Body of pancreas (tissue), 4 donors: ENCODE measurements at places on chromosomes 2 and 18.
A peak's percentile ranks its signal among the peaks of the same experiment; 100 is the strongest.

- no peak for DNase-seq
These were observed 358.9 kb downstream of the TNS1 start for GRCh38 chr2:217643789-217644301.

DNA sequence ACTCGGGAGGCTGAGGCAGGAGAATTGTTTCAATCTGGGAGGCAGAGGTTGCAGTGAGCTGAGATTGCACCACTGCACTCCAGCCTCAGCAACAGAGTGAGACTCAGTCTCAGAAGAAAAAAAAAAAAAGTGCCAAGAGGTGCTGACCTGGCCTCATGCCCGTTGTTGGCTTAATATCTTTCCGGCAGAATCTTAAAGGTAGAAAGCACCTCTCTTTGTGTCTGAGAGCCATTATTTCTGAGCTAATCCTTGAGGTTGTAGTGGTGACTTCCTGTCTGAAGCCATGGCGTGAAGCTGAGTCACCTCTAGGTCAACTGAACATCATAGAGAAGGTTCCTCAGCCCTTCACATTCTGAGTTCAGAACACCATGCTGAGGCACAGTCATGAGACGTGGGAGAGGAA lies 60.4 kb downstream of the WDSUB1 start:
- no peak for DNase-seq

- DNase-seq: no peak
These were observed 6.4 kb downstream of the HDAC4 start for GRCh38 chr2:239394346-239394945.

DNA sequence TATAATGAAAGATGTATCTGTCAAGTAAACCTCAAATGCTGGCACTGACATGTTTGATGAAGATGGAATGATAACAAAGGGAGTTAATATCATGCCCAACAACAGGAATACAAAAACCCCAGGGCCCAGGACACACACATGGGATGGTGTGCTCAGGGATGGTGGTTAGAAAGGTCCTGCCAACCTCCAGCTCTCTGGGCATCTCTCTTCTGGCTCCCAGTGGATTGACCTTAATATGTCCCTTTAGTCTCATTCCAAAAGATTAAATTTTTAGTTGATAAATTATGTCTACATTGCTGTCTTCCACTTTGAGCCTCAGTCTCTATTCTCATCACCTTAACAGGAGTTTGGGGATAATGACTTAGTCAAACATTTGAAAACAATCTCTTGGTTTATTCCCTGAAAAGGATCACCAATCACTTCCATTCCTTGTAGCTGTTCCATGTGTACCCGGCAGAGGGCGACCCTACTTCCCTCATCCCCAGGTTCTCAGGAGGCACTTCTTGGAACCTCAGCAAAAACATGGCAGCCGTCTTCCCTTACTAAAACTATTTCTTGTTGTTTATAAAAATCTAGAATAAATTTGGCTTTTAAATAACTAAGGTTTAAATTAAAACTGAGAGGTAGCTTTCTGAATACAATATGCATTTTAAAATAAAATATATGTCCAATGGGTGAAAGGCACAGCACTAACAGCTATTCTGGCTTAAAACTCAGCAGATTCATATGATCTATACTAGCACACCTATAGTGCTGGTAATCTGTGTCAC lies 29.6 kb downstream of the MCEE start:
- peak; percentile 69 for DNase-seq

GRCh38 chr18:38709122-38709521 lies 1143.5 kb upstream of the CELF4 start:
- DNase-seq: no peak

- DNase-seq: no peak
These were observed 72.6 kb downstream of the EPAS1 start for GRCh38 chr2:46369783-46370182.

GRCh38 chr2:235909358-235909757 lies 258.8 kb downstream of the GBX2 start:
- no peak for DNase-seq

DNA sequence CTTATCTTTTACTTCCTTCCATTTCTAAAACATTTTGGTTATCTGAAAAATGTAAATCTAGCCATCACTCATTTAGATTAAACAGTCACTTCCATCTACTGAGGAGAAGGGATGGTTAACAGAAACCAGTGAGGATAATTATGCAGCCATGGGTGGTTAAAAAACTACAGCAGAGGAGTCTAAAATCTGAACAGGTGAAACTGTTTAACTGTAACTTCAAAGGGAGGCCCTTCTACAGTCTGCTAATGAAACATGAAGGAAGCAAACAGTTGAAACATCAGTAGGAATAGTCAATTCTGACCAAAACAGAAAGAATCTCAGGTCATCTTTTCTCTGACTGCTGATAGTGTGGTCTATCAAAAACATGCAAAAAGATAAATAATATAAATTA lies 71.0 kb downstream of the DTNB start:
- DNase-seq: no peak

DNA sequence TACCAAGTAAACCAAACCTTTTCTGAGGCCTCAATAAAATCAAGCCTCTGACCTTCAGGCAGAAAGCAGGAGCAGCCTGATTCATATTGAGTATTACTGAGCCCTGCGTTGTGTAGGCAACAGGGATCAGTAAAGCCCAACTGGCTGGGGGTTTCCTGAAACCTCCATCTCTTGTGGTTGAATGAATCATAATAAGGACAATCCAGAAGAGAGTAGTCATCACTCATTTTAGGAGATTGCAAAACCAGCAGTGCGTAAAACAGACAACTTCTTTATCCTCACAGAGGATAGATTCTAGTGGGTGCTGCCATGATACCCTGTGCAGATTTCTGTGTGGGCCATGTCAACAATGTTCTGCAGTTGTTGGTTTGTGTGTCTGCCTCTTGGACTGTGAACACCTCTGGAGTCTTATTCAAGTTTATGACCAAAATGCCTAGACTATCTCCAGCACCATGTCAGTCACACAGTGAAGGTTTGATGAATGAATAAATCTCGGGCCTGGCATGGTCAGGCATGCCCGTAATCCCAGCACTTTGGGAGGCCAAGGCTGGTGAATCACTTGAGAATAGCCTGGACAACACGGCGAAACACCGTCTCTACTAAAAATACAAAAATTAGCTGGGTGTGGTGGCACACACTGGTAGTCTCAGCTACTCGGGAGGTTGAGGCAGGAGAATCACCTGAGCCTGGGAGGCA lies 51.8 kb upstream of the RAB27B start:
- no peak for DNase-seq

DNA sequence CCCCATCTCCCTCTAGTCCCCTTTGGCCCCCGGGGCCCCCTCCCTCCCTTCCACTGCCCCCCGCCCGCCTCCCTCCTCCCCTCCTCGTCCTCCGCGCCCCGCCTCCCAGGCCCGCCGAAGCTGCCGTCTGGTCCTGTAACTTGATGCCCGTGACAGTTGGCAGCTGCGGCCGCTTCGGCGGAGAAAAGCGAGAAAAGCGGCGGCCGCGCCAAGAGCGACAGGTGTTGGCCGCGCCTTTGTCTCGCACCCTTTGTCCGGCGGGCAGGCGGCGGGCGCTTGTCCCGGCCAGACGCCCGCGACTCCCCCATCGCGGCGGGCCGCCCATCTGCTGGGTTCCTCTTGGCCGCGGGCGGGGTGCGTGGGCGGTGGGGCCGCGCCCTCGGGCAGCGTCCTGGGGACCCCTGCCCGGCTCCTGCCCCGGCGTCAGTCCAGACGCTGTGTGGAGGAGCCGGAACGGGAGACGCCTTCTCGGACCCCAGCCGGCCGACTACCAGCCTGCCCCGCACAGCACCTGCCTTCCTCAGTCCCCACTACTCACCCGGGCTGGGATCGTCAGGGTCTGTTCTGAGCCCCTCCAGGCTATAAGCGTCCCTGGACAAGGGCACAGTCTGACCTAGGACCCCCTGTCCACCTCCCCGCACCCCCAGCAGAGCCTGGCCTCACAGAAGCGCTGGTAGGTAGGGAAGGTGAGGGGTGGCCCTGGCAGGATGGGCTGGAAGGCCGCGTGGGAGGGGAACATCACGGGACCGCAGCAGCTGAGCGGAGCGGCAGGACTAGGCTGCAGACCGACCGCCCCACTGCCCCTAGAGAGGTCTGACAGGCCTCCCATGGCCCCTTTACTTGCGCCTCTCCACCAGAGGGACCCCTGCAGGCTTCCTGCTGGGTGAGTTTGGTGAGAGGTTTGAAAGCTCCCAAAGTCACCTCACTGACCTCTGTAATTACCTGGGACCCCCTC lies 1.2 kb upstream of the HES6 start:
- peak; percentile 95 for DNase-seq

DNA sequence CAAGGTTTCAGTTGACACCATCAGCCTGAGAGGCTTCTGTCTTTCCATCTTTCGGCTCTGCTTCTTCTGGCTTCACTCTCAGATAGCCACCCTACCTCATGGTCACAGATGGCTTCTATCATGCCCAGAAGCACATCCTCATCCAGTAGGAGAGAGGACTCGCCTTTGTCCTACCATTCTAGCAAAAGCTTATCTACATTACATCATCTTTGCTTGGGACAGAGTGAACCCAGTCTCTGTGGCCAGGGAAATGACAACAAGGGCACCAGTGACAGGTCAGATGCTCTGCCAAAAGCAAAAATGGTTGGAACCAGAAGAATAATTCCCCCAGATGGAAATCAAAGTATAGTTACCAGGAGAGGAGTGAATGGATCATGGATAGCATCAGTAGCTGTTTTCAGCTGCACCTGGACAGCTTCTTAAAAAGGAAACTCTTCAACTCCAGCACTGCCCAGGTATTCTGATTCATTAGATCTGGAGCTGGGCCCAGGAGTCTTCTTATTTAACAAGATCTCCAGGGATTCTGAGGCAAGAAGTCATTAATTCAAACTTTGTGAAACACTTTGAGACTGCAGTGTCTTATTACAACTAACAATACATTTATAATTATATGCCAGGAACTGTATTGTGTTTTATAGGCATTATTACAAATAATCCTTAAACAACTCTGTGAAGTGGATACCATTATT lies 257.7 kb upstream of the UBE2E3 start:
- DNase-seq: no peak

DNA sequence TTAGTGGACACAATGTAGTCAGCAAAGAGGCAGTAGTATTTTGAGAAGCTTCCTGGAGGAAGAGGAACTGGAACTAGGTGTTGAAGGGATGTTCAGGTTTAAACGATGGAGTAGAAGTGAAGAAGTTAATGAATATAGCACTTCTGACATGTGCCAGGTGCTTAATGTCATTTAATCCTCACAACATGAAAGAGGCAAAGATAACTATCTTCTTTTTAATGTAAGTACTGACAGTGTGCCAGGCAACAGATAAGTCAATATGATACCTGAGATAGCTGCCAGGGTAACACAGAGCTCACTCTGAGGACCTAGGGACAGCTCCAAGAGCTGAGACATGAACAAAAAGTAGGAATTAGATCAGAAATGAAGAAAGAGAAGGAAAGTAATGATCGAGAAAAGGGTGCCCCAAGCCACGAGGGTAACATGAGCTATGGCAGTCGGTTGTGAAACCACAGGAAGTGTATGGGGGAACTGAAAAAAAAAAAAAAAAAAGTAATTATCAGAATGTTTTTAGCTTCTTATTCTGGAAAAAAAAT lies 140.7 kb downstream of the RNF144A start:
- no peak for DNase-seq

DNA sequence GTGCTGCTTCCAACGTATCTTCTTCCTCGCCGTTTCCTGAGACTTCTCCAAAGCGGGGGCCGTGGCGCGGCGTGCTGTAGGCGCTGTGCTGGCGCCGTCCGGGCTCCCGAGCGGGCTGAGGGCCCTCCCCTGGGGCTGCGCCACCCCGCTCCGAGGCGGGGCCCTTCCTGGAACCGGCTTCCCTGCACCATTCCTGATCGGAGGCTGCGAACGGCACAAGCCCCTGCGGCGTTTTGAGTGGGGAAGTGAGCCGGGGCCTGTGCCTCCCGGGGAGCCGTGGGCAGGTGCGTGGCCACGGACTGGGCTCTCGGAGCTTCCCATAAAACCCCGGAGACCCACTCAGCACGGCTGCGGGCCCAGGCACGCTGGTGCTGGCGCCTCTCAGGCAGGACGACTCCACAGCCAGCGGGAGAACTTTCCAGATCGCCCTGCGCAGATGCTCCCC lies 74.7 kb downstream of the PSMG2 start:
- no peak for DNase-seq

DNA sequence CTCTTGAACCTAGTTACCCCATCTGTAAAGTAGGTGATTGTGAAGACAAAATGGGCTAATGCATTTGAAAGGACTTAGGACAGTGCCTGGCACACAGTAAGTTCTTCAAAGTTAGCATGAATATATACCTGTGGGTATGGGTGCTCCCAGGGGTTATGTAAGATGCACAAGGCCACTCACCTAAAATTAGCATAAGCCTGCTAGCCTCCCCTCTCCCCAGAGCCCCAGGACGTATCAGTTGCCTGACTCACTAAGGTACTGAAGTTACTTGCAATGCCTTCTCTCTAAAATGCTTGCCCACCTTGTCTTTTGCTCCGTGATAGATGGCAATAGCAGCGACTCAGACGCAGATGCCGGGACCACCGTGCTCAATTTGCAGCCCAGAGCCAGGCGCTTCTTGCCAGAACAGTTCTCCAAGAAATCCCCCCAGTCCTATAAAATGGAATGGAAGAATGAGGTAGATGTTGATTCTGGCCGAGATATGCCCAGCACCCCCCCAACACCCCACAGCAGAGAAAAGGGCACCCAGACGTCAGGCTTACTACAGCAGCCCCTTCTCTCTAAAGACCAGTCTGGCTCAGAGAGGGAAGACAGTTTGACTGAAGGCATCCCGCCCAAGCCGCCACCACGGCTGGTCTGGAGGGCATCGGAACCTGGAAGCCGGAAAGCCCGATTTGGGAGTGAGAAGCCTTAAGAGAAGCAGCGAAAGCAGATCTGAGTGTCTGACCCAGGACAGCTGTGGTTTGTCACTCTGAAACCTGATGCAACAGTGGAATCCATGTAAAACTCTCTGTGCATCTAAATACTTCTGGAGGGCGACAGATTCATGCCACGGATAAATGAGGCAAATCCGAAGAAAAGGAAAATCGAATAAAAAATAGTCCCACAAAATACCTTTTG lies 53.8 kb upstream of the TMEM182 start:
- no peak for DNase-seq

DNA sequence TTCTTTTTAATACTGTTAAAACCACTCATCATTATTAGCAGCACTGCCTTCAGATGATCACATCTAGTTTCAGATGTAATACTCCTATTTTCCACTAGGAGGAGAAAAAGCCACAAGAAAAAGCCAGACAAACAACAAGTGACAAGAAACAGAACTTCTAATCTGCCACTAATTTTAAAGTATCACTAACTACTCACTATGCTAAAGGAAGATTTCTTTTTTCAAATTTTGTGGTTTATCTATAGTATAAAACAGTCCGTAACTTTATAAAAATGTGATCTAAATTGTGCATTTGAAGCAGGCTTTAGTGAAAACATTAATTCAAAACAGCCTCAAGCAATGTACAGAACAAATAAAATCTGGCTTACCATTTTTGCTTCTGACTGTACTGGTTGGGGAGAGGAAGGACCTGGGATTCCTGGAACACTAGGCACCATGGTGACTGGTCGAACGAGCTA lies 56.8 kb downstream of the ATF2 start:
- no peak for DNase-seq

- no peak for DNase-seq
These were observed 120.5 kb downstream of the AGAP1 start for GRCh38 chr2:235614176-235614860.
